Bone marrow (tissue), 2 donors: ENCODE measurements at places on chromosomes 12 and 14.

DNA sequence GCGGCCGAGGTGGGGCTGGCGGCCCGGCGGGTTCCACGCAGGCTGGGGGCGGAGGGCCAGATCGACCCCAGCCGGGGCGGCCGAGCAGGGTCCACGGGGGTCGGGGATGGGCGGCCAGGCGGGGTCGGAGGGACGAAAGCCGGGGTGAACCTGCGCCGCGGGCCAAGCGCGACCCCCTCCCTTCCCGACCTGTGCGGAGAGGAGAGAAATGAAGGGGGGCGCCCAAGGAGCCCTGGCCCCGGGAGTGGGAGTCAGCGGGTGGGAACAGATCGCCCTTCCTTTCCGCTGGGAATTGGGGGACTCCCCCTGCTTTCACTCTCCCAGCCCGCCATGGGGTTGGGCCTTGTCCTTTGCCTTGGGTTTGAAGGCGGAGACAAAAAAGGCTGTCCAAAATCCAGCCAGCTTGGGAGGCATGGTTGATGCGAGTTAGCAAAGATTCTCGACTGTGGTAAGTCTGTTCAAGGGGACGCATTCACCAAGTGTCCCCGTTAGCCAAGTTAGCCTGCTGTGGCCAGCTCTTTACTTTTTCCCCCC lies 559 bp upstream of the CKAP4 start:
- no peak for DNase-seq

GRCh38 chr14:61866932-61867920 lies 105.0 kb downstream of the SNAPC1 start:
- DNase-seq = peak; percentile 87

GRCh38 chr12:108843187-108843586 lies 14.2 kb downstream of the SSH1 start:
- no peak for DNase-seq

- no peak for DNase-seq
Observed at GRCh38 chr12:69987579-69988091, 162.6 kb downstream of the MYRFL start.

DNA sequence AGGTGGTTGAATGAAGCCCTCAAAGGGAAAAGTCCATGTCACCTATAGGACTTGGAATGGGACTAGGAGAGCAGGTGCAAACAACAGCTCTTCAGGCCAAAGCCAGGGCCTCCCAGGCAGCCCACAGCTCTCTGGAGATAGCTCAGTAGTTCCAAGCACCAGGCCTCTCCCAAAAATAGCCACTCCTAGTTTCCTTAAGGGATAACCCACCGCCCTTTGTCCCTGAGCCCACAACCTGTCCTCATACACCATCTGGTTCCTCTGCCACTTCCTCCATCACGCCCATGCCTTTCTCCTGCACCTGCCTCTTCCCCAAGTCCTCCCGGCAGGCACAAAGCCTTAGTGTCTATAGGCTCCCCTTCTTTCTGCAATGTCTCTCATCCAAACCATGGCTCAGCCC lies 2.1 kb downstream of the RAB15 start:
- DNase-seq = no peak

DNA sequence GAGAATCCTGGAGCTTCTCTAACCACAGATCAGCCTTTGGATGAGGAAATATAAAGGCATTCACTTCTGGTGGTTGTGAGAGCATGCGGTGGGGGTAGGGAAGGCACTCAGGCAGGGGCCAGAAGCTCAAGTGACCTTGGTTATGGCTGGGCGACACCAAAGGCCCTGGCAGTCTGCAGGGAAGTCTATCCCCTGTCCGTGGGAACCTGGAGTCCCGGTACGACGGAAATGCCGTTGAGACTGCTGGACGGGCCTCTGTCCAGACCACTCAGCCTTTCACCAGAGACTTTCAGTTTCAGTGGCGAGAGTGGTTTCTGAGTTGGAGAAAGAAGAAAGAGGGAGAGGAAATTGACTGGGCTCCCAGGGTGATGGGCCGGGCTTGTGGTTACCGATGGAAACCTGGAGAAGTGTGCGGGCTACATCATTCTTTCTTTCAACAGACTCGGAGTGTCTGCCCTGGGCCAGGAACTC lies 20.9 kb downstream of the ISCA2 start:
- no peak for DNase-seq

DNA sequence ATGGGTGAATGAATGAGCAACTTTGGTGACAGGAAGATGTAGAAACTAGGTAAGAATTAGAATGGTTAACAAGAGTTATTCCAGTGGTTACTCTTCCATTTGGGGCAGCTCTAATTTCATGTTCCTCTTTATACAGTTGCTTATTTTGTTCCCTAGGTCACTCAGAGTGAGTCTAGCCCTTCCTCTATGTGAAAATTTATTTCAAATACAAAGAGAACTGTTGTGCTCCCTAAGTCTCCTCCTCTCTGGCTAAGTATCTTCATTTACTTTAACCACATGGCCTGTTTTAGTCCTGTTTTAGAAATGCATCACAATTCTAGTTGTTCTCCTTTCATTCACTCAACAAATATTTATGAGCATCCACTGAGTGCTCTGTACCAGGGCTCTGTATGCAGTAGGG lies 51.1 kb upstream of the HIF1A start:
- no peak for DNase-seq

DNA sequence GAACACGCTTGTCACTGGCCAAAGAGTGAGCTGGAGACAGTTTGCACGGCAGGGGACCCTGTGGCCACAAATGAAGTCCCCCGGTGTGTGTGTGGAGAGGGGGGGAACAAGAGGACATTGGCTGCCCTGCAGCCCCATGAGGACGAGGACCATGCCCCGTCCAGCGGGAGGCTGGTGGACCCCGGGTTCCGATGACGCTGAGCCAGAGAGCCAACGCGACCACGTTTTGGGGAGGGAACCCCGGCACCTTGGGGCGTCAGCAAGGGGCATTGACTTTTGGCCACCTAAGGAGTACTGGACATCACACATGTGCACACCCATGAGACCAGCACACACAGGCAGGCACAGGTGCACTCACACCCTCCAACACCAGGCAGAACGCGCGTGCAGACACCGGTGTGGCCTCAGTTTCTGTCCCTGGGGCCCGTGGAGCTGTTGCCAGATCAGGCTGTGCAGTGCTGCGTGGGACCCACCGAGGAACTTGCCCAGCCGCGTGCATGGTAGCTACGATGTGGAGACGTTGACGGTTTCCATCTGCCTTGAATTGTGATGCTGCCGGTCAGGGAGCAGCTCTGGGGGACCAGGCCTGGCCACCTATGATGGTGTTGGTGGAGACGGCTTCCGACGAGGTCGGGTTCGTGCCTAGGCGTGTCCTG lies 26.5 kb downstream of the NOC4L start:
- DNase-seq = no peak

- DNase-seq = peak; percentile 8
Observed at GRCh38 chr14:74459289-74459946, 33.4 kb upstream of the SYNDIG1L start.

- no peak for DNase-seq
Observed at GRCh38 chr12:29133680-29134079, 15.4 kb upstream of the FAR2 start.

GRCh38 chr12:25829192-25829591 lies 129.3 kb upstream of the RASSF8 start:
- DNase-seq = no peak

GRCh38 chr12:12582193-12582881 lies 19.7 kb upstream of the DUSP16 start:
- DNase-seq = no peak

DNA sequence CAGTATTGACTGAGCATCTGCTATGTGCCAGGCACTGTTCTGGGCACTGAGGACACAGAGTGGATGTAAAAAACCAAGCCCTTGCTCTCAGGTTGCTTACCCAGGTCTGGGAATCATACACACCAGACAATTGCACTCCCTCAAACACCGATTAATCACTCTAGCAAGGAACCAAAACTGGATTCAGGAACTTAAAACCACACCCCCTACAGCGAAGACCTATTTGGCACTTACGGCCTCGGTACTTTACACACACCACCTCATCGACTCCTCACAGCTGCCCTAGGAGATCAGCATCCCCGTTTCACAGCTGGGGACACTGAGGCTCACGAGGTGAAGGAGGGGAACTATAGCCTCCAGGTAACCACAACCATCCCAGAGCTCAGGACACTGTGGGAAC lies 1.6 kb downstream of the GLTP start:
- DNase-seq = no peak

- no peak for DNase-seq
Observed at GRCh38 chr12:131052929-131053328, 99.2 kb downstream of the ADGRD1 start.

- DNase-seq = no peak
Observed at GRCh38 chr12:40953076-40953475, 235.0 kb upstream of the PDZRN4 start.

- DNase-seq = peak; percentile 31
Observed at GRCh38 chr12:124551268-124552144, 15.9 kb downstream of the NCOR2 start.

GRCh38 chr12:2300168-2300567 lies 247.4 kb downstream of the CACNA1C start:
- no peak for DNase-seq

DNA sequence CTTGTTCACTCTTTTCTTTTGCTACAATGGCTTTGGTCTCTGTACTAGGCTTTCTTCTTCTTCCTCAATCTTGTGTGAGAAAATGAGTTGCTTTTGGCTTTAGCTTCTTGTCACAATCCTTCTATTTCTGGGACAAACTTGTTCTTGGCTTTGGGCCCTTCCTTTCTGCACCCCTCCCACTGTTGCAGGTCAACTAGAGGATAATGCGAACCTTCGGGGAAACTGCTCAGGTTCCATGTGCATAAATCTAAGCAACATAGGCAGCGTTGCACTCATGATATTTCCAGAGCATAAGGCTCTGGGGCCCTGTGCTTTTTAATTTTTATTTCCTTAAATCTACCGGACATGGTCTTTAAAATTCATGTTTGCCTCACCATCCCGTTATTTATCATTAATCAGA lies 89.8 kb upstream of the LRIG3 start:
- DNase-seq = no peak

DNA sequence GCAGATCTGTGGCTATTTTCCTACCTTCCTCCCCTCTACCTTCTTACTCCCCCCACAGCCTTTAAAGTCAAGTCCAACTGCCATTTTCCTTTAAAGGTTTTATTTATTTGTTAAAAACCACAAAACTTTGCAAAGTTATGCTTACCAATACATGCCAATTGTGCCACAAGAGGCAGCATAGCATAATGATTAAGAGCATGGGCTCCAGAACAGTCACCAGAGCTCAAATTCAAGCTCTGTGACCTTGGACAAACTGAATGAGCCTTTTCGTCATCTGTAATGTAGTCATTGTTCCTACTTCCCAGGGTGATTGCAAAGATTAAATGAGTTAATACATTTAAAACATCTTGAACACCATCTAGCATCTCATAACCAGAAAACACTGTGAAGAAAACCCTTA lies 13.0 kb upstream of the FMNL3 start:
- DNase-seq = no peak

- DNase-seq = no peak
Observed at GRCh38 chr12:121255433-121255832, 41.1 kb downstream of the CAMKK2 start.

GRCh38 chr14:102917469-102918211 lies 4.8 kb upstream of the AMN start:
- DNase-seq = no peak

GRCh38 chr14:59161561-59162175 lies 26.8 kb upstream of the DAAM1 start:
- DNase-seq = no peak

GRCh38 chr14:20440882-20441281 lies 4.9 kb upstream of the KLHL33 start:
- DNase-seq = peak; percentile 55

DNA sequence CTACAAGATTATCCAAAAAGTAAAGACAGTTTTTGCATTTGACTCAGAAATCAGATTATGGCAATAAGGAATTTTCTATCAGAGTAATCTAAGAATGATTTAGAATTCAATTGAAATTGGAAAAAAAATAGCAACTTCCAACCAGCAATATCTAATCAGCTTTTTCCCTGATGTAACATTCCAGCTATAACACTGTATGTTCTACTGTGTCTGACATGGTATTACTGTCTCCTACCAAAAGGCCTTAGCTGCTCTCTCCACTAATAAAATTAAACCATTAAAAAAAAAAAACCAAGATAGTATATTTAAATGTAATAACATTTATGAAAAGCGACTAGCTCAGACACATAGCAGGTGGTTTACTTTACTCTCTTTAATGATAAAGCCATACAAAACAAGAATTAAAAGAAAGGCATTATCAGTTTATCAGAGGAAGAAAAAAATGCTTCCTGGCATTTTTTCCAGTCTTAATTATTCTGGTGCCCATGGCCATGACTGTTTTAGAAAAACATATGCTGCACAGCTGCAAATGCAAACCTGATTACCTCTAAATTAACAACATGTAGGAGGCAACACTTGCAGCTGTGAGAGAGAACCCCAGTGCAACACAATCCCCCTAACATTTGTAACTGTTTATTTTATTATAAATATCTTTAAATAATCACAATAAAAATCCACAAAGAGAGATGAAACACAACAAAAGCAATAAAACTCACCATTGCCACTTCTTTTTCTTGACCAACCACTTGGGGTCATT lies 28.8 kb downstream of the PHLDA1 start:
- no peak for DNase-seq

GRCh38 chr12:26530461-26530860 lies 302.5 kb downstream of the ITPR2 start:
- DNase-seq = no peak
